ENCODE measurements at places on chromosomes 2 and 18. TPM values are rescaled to one million over a fixed set of nuclear protein-coding genes. Genes with fewer than 3 reads are reported as not detected.

DNA sequence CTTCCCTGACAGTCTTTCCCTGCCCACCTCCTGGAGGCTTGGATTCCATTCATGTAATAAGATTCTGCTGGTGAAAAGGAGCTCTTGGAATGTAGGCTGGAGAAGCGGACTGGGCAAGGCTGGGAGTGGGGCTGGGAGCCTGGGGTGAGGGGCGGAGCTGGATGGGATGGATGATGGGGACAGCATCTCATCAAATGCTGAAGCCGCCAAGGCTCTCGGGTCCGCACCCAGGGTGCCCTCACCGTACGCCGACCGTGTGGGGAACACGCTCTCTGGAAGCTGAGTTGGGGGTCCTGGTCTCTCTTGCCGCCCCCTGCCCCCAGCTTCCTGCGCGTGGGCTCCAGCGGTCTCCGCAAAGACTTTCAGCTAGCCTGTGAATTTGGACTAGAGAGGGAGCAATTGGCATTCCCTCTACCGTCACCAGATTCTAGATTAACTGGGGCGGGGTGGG is 9.1 kb downstream of the RAX start:
- H3K27me3 ChIP-seq: peaks cover 63% of the 10 kb centered on the region
- H3K36me3 ChIP-seq: no peaks in the 10 kb centered on the region
- H3K27ac ChIP-seq: no peak overlapping the region
- DNase-seq: no peak
- no peaks in the 10 kb centered on the region for H3K4me1 ChIP-seq

PRSS56 gene
- not detected for total RNA-seq

TMEM178A gene
- total RNA-seq: not detected

DNA sequence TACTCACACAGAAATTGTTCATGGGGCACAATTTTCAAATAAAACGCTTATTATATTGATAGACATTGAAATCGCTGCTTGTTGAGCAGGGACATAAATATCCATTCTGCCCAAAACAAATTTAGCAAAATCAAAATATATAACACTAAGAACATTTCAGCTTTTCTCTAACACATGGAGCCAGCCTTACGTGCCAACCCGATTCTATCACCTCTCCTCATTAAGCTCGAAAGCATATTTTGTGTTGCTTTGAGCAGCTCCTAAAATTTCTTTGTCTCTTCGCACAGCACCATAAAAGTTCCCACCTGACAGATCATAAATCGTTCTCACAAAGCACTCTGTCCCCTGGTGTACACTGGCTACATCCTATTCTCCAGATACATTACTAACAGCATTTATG is 1034.4 kb upstream of the KLHL29 start:
- no peaks in the 10 kb centered on the region for H3K27me3 ChIP-seq
- no peaks in the 10 kb centered on the region for H3K36me3 ChIP-seq
- no peak overlapping the region for H3K4me3 ChIP-seq

ZFAND2B gene
- total RNA-seq: 40.4 TPM

GRCh38 chr2:54611830-54612545 is 111.5 kb upstream of the EML6 start:
- peaks cover 17% of the 10 kb centered on the region for H3K4me1 ChIP-seq
- no peaks in the 10 kb centered on the region for H3K36me3 ChIP-seq
- no peak overlapping the region for H3K27ac ChIP-seq
- no peak overlapping the region for H3K4me3 ChIP-seq
- H3K27me3 ChIP-seq: no peaks in the 10 kb centered on the region

Data from natural killer cell treated with Interleukin-12 subunit alpha and Interleukin-12 subunit beta and Interleukin-15 and Interleukin-18, amount 100 ng/mL, for 72 hours (primary cell).